ENCODE measurements at places on chromosomes 5 and 9.

- DNase-seq, result no peak
Measured at GRCh38 chr5:168920019-168920810, 341.0 kb upstream of the PANK3 start.

GRCh38 chr5:71811779-71812178 lies 92.7 kb downstream of the CARTPT start:
- no peak for DNase-seq

DNA sequence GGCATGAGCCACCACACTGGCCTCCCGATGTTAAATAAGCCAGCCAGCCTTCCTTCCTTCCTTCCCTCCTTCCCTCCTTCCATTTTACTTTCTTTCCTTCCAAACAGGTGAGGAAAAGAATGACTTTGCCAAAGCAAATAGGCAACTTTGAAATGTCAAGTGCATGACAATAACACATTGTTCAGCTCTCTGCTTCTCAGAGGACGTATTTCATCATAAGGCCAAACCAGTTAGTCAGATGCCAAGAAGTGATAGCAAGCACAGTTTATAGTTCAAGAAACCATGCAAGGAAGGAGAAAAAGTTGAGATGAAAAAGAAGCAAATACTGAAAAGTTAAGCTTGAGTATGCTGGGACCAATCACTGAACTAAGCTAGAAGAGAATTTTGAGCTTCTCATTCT lies 29.5 kb downstream of the POU4F3 start:
- no peak for DNase-seq

GRCh38 chr5:10789726-10790125 lies 28.7 kb upstream of the DAP start:
- DNase-seq, result no peak

GRCh38 chr5:31530541-31531265 lies 1.2 kb downstream of the DROSHA start:
- DNase-seq, result no peak

GRCh38 chr5:5430136-5430535 lies 7.7 kb downstream of the ICE1 start:
- DNase-seq, result no peak

Measured in activated naive CD4-positive, alpha-beta T cell (primary cell).